GM12864 (cell line): ENCODE measurements at places on chromosomes 4 and X.

GRCh38 chrX:69085151-69085550 lies 80.1 kb downstream of the PJA1 start:
- DNase-seq: no peak

- no peak for DNase-seq
These were observed 17.1 kb downstream of the MGST2 start for GRCh38 chr4:139682741-139683151.

DNA sequence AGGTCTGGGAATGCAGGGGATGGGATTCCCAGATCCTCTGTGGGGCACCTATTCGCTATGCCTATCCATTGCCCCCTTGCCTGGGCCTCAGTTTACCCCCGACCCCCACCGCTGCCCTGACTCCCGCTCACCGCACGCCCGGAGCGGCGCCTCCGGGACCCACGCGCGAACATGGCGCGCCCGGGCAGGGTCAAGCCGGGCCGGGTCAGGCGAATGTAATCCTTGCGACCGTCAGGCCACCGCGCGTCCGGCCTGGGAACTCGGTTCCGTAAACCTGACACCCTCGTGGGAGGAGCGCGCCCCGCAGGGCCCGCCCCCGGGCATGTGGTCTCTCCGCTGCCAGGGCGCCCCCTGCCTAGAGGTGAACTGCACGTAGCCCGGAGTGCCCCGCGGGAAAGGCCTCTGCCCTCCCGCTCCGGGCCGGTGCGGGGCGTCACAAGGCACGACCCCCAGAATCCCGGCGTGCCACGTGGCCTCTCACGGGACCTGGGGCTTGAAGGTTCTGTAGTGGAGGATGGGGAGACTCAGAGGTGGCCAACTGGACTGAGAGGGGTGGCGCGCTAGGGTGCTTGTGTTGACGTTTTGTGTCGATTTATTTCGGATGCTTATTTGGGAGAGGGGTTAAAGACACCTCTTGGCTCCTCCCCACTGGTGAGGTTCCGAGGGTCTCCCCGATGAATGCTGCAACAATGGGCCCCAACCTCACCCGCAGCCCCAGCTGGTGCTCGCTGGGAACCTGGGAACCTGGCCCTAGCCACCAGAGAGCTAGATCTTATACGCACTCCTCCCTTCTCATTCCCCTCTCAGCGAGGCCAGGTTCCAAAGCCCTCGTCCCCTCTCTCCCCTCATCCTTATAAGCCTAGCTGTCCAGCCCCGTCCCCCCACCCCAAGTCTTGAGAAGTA lies at the start of gene PRICKLE3:
PRICKLE3 (minus strand) TSS at position 249 of the 903 bp plus-strand sequence; CDS start at position 173, 76 bp downstream.
- DNase-seq: no peak

GRCh38 chr4:151692821-151693673 lies 67.8 kb downstream of the GATB start:
- DNase-seq: no peak

DNA sequence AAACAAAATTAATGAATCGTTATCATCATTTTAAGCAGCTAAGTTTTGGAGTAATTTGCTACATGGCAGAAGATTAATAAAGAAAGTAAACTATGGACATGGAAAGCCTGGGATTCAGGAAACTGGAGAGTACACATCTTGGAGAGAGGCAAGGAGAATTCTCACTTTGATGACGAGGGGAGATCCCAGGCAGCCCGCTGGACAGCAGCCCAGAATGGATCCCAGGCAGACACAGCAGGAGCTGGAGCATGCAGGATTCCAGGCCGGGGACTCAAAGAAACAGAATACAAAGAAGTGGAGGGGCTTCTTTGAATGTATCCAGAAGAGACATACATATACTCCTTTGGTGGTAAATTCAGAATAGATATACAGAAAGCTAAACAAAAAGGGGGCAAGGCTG lies 118.0 kb upstream of the ATP6AP2 start:
- no peak for DNase-seq

DNA sequence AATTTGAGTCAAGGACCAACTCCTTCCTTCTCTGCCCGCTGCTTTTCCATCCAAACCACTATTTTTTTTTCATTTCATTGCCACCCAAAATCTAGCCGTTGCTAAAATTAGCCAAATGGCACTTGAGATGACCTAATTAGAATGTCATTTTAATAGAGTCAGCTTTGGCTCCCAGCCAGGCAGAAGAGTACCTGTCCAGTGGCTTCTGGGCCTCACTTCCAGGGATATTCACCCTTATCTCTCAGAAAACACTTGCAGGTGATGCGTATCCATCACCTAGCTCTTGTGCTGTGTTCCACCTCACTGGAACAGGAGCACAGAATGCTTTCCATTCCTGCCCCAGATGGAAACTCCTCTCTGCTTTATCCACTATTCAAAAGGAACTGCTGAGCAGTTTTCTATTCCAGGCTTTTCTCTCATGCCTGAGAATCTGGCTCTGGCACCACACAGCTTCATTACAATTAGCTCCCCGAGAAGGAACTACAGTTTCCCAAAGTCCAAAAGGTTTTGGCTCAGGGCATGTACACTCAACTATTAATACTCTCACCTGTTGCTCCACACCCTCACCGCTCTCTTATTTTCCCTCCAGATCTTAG lies 18.5 kb downstream of the MAGEA9B start:
- DNase-seq: no peak

- DNase-seq: no peak
These were observed 113.4 kb downstream of the ZNF827 start for GRCh38 chr4:145825255-145825654.

DNA sequence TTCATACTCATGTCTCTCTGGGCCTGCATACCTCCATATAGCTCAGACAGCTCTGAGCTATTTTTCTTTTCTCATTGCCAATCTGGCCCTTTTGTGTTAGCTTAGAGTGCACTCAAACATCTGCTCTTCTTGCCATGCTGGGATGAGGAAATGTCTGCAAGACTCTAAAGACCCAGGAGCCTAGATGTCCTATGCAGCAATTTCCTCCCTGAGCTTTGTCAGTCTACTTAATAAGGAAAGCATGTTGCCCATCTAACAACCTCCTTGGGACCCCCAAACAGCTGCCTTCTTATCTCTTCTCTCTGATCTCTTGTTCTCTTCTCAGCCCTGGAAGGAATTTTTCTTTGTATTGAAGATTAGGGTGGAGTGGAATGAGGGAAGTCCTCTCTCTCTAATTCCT lies 69.2 kb downstream of the UCHL1 start:
- no peak for DNase-seq

DNA sequence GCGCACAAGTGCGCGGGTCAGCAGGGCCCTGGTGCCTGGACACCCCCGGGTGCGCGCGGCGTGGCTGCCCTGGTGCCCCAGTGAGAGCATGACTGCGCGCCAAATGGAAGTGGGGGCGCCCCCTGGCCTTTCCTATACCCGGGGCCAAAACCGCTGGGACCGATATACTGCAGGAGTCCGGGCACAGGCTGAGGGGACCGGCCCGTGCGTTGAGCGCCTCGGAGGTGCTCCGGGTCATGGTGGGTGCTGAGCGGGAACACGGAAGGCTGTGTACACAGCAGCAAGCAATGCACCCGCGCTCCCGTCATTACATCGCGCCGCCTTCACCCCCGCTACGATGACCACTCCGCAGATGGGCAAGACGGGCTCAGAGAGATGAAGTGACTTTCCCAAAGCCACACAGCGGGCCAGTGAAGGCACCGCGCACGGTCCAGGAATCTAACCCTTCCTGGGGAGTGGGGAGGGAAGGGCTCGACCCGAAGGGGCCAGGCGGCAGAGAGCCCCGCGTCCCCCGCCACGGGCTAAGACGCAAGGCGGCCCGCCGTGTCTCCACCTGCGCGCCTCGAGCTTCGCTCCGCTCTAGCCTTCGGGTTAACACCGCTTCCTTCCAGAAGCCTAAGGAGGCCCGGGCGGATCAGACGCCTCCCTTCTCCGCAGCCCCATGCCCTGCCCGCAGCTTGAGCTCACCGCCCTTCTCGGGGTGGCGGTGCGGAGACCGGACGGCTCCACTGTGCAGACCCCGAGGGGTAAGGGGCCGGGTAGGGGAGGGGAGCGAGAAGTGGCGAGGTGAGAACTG lies 11.3 kb downstream of the HMX1 start:
- no peak for DNase-seq
